Skeletal muscle tissue (tissue), 5 donors: ENCODE measurements at places on chromosomes 13 and 19. TPM values are rescaled to one million over a fixed set of nuclear protein-coding genes. Genes with fewer than 3 reads are reported as not detected.

METTL21C gene
- total RNA-seq = 29.7 TPM

KLK4 gene
- total RNA-seq = not detected

ZFR2 gene
- not detected for total RNA-seq

TMEM150B gene
- total RNA-seq = 0.52 TPM

CACNG6 gene
- 17.7 TPM for total RNA-seq

ICAM4 gene
- 2.6 TPM for total RNA-seq

GPC5 gene
- total RNA-seq = 6.3 TPM

SHISA7 gene
- total RNA-seq = not detected

CCDC122 gene
- total RNA-seq = 2.1 TPM

SPRY2 gene
- 52.2 TPM for total RNA-seq

B9D2 gene
- total RNA-seq = 2.1 TPM

EPN1 gene
- 5.7 TPM for total RNA-seq

CASP14 gene
- total RNA-seq = not detected

TFPT gene
- total RNA-seq = 12.0 TPM

MIDN gene
- 5.2 TPM for total RNA-seq

TUBA3C gene
- total RNA-seq = not detected

KRTDAP gene
- total RNA-seq = not detected

SHC2 gene
- 7.8 TPM for total RNA-seq

TIMM29 gene
- 25.6 TPM for total RNA-seq

ELSPBP1 gene
- not detected for total RNA-seq

ANGPTL4 gene
- 1.0 TPM for total RNA-seq

CYP4F8 gene
- not detected for total RNA-seq

CNMD gene
- total RNA-seq = 3.7 TPM

SMAD9 gene
- 11.5 TPM for total RNA-seq

UBE2L5 gene
- total RNA-seq = not detected

CGB2 gene
- total RNA-seq = not detected

PARP4 gene
- total RNA-seq = 24.5 TPM

MAST1 gene
- total RNA-seq = not detected

ZNF575 gene
- total RNA-seq = not detected

GPR18 gene
- under 0.01 TPM for total RNA-seq

SYNGR4 gene
- total RNA-seq = not detected

URAD gene
- not detected for total RNA-seq

ZNF844 gene
- total RNA-seq = 9.4 TPM

DHDH gene
- total RNA-seq = not detected

TINCR gene
- not detected for total RNA-seq

CYP2A7 gene
- not detected for total RNA-seq

KANK3 gene
- 10.4 TPM for total RNA-seq

ZNF723 gene
- not detected for total RNA-seq

SIGLECL1 gene
- total RNA-seq = not detected

CATSPERD gene
- not detected for total RNA-seq

FUT1 gene
- 1.0 TPM for total RNA-seq

ZNF835 gene
- total RNA-seq = 3.1 TPM

ICAM5 gene
- total RNA-seq = not detected

ERVK3-1 gene
- total RNA-seq = 14.1 TPM

DPY19L3 gene
- total RNA-seq = 19.3 TPM

PSG4 gene
- not detected for total RNA-seq

SOX1 gene
- not detected for total RNA-seq

EPS8L1 gene
- total RNA-seq = 1.0 TPM
